Cardiac fibroblast (primary cell): ENCODE measurements at places on chromosomes 5 and 9.

DNA sequence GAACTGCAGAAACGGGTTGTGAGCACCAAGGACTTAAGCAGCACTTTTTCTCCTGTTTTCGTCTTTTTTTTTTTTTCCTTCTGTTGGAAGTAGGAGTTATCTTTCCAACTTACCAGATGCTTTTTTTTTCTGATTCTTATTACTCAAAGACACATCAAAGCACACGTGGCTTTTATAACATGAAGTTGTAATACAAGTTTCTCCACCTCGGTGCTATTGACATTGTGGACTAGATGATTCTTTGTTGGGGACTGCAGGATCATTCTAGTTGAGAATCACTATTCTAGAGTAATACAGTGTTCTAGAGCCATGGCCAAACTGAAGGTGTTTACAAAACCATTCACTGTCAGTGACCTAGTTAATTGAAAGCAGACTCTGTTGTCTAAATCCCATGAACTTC, 51.5 kb downstream of the MYO10 start:
- no peak for DNase-seq

DNA sequence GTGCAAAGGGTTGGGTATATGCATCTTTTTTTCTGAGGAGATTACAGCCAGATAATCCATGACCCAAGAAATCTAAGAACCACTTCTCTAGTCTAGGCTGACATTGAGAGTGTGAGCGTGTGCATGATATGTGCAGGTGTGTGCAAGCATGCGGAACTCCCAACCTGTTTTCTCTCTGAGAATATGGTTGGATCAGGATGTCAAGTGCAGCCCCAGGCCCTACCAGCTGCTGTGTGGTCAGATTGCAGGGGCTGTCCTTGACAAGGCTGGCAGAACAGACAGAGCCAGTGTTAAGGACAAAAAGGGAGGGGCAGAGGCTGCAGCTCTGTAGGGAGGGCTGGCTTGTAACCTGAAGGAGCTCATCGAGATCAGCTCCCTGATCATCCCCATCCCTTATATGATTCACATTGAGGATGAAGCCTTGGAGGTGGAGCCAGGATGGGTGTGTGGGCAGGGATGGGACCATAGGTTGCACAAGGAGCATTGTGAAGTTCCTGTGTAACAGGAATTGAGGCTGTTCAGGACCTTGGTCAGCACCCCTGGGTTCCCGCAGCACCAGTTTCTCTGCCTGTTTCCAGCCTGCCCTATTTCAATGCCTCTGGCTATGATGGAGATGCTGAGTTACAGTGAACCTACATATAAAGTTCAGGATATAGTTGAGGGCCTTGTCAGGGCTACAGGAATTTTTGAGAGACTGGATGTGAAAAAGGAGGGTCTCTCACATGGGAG, 52.6 kb upstream of the ARAP3 start:
- DNase-seq, result peak; percentile 72

DNA sequence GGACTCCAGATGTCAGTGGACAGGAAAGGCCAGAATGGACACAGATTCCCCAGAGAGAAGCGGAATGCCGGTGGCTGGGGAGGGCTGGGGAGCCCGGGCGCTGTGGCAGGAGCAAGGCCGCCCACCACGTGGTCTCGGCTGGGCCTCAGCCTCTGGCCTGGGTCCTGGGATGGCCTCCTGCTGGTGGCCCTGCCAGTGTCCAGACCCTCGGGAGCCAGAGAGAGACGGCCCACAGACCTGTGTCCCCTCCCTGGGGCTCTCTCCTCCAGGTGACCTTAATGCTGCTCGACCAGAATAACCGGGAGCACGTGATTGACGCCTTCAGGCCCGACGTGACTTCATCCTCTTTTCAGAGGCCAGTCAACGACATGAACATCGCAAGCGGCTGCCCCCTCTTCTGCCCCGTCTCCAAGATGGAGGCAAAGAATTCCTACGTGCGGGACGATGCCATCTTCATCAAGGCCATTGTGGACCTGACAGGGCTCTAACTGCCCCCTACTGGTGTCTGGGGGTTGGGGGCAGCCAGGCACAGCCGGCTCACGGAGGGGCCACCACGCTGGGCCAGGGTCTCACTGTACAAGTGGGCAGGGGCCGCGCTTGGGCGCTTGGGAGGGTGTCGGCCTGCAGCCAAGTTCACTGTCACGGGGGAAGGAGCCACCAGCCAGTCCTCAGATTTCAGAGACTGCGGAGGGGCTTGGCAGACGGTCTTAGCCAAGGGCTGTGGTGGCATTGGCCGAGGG, 19.0 kb downstream of the FBXW5 start:
- DNase-seq, result no peak

DNA sequence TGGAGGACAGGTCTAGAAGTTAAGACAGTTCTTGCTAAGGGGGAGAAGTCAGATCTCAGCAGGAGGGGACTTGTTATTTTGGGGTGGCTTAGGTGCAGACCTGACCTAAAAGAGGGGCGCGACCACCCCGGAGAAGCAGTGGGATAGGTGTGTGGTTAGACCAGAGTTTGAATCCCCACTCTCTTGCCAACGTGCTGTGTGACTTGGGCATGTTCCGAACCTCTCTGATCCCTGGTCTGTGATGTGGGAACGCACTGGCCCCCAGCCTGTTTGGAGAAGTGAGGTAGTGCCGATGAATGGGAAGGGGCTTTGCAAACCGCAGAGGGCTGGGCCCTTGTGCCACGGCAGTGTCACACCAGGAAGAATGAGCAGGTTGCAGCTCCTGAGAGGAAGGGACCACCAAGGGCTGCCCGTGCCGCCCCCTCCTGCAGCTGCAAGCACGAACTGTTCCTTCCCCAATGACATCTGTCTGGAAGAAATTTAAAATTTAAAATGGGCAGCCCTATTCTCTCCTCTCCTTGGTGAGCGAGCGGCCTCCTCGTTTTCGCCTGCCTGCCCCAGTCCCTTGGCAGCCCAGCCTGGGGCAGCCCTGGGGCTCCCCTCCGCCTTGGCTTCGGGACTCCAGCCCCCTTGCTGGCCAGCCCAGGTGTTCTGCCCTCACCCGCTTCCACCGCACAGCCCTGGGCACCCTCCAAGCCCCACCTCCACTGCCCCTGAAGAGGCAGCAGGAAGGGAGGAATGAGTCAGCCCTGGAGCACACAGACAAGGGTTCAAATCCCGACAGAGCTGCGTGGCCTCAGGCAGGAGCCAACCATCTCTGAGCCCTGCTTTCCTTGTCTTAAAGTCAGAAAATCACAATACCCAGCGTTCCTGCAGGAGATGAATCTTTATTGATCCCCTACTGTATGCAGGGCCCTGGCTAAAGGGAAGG, 1.6 kb downstream of the FIBCD1 start:
- DNase-seq, result no peak

GRCh38 chr9:77750284-77750683, 102.2 kb upstream of the GNA14 start:
- DNase-seq, result peak; percentile 20

DNA sequence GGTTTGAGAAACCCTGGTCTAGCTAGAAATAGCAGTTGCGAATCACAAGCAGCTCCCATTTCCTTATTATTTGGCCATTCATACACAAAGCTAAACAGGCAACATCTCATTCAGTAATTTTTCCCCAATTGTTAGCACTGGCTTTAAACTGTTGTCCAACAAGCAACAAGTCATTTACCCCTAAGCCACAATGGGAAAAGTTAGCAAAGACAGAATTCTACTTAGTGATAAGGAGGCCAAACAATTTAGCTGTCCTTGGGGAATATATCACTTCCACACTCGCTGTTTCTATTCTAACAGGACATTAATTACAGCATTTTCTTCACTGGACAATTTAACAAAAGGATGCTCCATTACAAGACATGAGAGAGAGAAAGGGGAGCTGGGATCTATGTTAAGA, 2.8 kb downstream of the MYO10 start:
- DNase-seq, result peak; percentile 22
